Naive thymus-derived CD4-positive, alpha-beta T cell (primary cell): ENCODE measurements at places on chromosomes 7 and 10.

DNA sequence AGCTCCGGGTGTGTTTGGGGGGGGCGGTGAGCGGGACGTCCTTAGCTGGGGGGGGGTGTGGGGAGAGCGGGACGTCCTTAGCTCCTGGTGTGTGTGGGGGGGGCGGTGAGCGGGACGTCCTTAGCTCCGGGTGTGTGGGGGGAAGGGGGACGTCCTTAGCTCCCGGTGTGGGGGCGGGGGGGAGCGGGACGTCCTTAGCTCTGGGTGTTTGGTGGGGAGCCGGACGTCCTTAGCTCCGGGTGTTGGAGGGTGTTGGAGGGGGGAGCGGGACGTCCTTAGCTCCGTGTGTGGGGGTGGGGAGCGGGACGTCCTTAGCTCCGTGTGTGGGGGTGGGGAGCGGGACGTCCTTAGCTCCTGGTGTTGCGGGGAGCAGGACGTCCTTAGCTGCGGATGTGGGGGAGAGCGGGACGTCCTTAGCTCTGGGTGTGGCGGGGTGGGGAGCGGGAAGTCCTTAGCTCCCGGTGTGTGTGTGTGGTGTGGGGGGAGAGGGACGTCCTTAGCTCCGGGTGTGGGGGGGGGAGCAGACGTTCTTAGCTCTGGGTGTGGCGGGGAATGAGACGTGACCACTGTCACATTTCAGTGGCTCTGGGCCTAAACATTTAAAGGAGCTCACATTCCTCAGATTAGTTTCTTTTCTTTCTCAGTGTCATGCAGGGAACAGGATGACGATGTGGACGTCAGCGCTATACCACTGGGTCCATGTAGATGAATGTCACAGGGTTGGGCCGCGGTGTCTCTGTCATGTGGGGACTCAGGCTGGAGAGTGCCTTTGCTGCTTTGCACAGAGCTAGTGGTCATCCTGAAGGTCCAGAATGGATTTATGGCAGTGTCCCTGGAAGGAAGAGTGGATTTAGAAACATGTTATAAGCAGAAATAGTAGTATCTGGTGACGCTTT, 7.5 kb downstream of the DYNC2I1 start:
- DNase-seq = peak; percentile 49

- DNase-seq = no peak
These were observed 347.8 kb upstream of the PLXDC2 start for GRCh38 chr10:19468413-19468812.

DNA sequence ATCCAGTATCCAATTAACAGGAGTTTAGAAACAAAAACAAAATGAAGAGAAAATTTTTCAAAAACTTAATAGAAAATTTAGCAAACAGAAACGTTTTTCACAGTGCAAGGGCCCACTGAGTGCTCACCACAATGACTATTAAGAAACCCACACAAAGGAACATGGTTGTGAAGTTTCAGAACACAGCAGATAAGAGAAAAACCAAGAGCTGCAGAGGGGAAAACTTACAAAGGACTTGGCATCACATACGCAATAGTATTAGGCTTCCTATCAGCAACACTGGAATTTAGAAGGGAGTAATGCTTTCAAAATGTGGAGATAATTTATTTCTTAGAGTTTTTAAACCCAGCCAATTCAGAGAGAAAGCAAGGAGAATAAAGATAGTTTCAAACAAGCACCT, 1.7 kb upstream of the C7orf25 start:
- DNase-seq = no peak

DNA sequence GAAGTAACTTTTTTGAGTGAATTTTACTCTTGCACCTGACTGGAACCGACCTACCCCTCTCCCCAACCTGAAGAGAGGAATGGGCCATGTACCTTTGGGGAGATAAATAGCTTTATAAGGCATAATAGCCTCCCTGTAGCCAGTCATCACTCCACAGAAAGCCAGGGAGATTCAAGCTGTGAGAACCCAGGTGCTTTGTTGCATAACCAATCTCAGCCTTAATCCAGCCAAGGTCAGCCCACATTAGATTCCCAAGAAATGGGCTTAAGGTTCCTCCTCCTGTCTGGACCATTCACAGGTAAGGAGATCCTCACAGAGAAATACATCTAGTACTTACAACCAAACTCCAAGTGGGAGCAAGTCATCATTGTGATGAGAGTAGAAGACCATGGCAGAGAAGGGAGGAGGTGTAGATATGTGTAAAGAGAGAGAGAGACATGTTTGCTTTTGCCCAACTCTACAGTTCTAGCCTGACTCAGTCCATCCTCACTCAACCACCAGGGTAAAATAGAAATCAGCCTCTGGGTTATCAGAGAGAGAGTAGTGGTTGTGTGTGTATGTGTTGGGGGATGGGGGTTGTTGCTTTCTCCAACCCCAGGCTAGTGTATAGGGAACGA, 23.6 kb downstream of the SKIDA1 start:
- DNase-seq = no peak

- no peak for DNase-seq
These were observed 29.8 kb downstream of the GSDME start for GRCh38 chr7:24727154-24728120.

GRCh38 chr7:96495751-96496216, 173.9 kb upstream of the SLC25A13 start:
- DNase-seq = no peak

- no peak for DNase-seq
These were observed 145.0 kb downstream of the PTPN20 start for GRCh38 chr10:47056247-47056510.

DNA sequence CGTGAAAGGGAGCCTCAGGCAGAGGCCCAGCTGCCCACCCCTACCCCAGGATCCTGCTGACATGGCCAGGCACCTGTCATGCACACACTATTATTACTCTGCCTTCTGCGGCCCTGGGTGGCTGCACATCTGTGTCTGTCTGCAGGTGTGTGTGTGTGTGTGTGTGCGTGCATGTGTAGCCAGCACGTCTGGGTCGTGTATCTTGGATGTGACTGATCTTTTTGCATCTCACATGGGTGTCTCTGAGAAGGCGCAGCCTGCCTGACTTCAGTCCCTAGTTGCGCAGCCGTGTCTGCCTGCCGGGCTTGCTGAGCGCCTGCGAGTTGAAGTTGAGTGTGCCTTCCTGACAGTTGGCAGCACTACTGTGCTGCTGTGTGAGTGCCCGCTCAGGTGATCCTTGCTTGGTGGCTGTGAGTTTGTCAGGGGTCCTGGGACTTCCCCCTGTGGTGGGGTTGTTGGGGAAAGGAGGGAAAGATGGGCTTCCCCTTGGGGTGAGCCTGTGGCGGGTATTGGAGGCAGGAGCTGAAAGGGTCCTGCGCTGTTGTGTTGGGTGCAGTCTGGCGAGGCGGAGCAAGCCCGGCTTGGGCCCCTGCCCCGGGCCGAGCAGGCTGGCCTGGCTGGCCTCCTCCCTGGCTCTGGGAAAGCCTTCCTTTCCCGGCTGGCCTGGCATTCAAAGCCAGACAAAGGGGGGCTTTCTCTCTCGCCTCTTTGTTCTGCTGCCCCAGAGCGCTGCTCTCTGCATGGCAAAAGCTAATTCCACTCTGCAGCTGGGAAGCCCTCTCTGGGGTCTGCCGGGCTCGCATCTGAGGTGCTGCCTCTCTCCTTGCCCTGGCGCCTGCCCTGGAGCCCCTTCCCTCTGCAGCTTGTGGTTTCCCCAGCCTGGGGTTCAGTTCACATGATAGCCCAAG, 4.9 kb downstream of the TRIM8 start:
- DNase-seq = no peak

GRCh38 chr7:14858410-14858809, 44.1 kb downstream of the DGKB start:
- no peak for DNase-seq

GRCh38 chr10:50545846-50546245, 77.9 kb downstream of the SGMS1 start:
- no peak for DNase-seq

DNA sequence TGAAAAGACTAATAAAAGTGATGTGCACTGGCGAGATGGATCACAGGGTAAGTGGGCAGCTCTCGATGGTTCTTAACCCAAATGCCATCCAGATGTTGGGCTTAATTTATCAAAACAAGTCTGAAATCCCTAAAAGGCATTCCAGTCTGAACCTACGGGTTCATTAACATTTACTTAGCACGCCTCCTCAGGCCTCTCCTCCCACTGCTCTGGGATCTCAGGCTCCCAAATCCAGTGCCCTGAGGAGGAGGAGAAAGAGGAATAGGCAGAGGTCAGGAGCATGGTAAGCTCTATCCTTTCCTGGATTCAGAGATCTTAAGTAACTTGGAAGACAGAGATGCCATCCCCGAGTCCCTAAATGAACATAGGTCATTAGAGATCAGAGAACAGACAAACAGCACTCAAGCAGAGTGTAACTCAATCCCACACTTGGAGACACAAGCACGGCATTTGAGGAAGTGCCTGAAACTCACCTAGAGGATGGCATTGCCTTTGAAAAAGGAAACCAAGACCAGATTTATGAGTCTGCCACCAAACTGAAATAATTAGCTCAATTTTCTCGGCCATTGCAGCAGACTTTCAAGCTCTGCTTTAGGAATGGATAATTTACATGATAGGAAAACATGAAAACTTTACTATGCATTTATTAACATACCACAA, 140.9 kb downstream of the CXCL12 start:
- no peak for DNase-seq
